Fibroblast of pulmonary artery (primary cell): ENCODE measurements at places on chromosomes 5 and 9.
A peak's percentile ranks its signal among the peaks of the same experiment; 100 is the strongest.

GRCh38 chr5:35644543-35644942 lies 26.9 kb downstream of the SPEF2 start:
- DNase-seq: no peak

- peak; percentile 28 for DNase-seq
Observed at GRCh38 chr5:61673007-61673735, 341.1 kb downstream of the ZSWIM6 start.

DNA sequence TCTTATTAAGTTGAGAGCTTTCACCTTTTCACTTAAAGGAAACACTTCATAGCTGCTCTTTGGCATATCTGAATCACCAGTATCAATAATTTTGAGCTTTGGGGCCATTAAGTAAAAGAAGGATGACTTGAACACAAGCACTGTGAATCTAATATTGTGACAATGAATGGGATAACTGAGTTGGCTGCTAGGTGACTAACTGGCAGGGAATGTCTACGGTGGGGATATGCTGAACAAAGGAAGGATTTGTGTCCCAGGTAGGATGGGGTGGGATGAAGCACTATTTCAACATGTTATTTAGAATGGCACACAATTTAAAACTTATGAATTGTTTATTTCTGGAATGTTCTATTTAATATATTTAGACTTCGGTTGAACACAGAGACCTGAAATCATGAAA lies 123.6 kb downstream of the TEX10 start:
- DNase-seq: no peak

DNA sequence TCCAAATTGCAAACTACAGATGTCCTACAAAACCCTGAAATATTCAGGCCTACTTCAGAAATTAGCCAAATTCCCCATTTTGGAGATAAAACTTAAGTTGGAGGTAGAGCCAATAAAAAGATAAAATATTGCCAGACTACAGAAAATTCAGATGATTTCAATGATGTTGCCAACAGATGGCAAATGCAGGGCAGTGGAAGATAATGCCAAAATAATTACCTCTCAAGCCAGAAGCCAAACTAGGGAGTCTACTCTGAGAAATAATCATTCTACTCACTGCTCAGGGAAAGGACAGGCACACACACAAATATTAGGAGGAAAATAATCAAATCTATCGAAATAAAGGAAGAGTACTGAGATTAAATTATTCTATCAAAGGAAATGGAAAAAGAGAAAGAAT lies 347.5 kb upstream of the CCNG1 start:
- no peak for DNase-seq

- DNase-seq: no peak
Observed at GRCh38 chr9:18350995-18351595, 122.9 kb upstream of the ADAMTSL1 start.

- no peak for DNase-seq
Observed at GRCh38 chr5:76081811-76082771, 1.1 kb upstream of the SV2C start.

GRCh38 chr5:6830643-6831239 lies 117.5 kb downstream of the TENT4A start:
- no peak for DNase-seq

- peak; percentile 49 for DNase-seq
Observed at GRCh38 chr5:140595538-140596300, 31.1 kb downstream of the SLC35A4 start.

DNA sequence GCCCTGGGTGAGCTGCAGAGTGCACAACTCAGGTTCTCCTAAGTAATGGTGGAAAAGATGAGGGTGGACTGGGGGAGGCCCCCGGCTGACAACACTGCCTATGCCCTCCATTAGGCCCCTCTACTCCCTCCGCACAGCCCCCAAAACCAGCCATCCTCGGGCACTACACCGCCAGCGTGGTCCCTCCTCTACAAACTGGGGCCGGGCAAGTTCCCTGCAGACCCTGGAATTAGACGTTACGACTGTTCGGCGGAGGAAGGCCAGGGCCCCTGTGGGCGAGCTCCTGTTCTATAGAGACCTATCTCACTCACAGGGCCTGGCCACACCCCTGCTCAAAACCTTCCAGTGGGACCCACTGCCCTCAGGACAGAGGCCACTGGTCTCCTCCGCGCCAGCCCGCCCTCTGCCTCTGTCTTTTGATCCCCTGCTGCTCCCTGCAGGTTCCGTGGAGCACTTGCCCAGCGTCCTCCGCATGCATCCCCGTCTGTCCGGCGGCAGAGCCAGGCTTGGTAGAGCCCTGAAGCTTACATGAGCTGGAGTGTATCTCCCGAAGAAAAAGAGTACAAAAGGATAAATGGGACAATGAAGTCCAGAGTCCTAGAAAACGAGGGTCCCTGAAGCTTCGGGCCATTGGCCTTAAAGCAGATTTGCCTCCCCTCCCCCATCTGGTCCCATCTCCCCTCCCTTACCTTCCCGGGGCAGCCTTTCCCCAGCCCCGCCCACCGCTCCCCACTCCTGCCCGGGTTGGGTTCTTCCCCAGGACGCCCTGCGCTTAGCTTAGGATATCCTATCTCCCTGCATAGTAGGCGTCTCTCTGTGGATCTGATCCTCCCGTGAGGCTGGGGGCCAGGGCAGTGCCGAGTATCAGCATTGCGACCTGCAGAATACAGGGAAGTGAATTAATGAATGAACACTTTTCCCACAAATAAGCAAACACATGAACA lies 71.3 kb downstream of the HRH2 start:
- DNase-seq: peak; percentile 5

- DNase-seq: peak; percentile 50
Observed at GRCh38 chr5:108003178-108003577, 332.4 kb upstream of the EFNA5 start.

DNA sequence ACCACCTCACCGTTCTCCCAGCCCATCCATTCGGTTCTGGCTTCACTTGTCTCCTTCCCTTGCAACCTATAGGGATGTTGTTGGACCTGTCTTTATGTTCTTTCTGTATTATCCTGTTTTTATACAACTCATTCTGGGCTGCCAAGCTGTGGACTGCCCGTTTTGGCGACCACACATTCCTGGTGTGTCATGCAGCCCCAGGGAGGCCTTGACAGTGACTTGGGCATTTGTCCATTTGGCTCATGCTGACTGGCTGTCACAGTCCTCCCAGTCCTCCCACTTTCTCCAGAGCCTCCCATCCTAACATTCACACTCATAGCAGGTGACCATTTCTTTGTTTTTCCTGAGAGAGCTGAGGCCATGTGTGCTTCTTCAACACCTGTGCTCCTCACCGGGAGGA lies 136.4 kb downstream of the SLF1 start:
- no peak for DNase-seq

- DNase-seq: no peak
Observed at GRCh38 chr9:95572381-95573151, 55.8 kb upstream of the PTCH1 start.

DNA sequence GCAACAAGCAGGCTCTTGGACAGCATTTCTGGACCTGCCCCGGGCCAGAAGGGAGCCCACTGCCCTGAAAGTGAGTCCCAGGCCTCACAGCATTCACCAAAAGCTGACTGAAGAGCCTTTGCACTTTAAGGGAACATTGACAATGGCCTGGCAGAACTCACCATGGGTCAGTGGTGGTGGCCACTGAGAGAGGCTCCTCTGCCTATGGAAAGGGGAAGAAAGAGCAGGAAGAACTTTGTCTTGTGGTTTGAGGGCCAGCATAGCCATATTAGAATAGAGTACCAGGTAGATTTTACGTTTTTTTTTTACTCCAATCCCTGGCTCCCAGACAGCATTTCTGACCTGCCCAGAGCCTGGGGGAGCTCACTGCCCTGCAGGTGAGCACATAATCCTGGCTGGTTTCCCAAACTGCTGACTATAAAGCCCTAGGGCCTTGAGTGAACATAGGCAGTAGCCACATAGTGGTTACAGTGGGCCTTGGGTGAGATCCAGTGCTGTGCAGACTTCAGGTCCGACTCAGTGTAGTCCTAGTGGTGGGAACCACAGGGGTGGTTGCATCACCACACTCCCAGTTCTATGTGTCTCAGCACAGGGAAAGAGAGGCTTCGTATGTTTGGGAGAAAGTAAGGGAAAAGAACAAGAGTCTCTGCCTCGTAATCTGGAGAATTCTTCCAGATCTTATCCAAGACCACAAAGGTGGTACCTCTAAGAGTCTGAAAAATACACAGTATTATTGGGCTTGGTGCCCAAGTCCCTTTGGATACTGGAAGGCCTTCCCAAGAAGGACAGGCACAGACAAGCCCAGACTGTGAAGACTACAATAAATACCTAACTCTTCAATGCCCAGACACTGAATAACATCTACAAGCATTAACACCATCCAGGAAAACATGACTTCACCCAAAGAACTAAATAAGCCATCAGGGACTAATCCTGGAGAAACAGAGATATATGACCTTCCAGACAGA lies 89.5 kb downstream of the TSSK1B start:
- DNase-seq: peak; percentile 80

GRCh38 chr5:32692036-32692746 lies 18.9 kb upstream of the NPR3 start:
- DNase-seq: peak; percentile 68

GRCh38 chr5:57414191-57414590 lies 68.4 kb downstream of the ACTBL2 start:
- no peak for DNase-seq

GRCh38 chr9:129569502-129570449 lies 51.1 kb downstream of the C9orf50 start:
- DNase-seq: peak; percentile 45

- no peak for DNase-seq
Observed at GRCh38 chr9:106156465-106156864, 462.1 kb downstream of the TMEM38B start.

- DNase-seq: no peak
Observed at GRCh38 chr9:134265078-134265477, 61.2 kb upstream of the RXRA start.

DNA sequence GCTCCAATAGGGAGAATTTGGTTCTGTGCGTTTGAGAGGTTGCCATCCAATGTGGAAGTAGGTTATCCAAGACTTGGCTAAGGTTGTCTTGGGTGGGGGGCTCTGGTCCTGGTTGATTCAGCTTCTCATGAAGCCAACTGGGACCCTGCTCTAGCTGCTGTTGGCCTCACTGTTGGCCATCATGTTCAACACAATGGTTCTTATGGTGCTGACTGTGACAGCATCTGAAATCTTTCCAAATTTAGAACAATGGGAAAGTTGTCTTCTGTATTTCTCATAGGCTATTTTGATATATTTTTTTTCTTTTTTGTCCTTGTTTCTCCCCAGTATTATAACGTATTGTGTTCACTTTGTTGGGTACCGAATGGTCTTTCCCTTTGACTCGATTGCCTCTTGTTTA lies 71.9 kb downstream of the GDNF start:
- DNase-seq: no peak

DNA sequence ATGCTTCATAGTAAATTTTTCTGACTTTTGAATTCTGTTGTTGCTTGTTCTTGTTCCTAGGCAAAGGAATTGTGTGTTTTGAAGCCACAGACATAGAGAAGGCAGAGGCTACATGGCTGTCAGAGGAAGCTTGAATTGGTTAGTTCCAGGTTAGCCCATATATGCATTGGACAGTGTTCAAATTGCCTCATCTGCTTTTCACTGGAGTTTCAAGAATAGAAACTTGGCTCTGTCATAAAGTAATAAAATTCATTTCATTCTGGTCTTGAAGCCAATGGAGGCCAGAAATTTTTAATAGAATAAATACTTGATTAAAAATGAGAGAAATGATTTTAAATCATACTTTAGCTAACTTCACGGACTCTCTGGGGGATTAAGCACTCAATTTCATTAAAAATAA lies 178.0 kb downstream of the YIPF5 start:
- DNase-seq: no peak
